ENCODE measurements at places on chromosomes 1 and 21. TPM values are rescaled to one million over a fixed set of nuclear protein-coding genes. Genes with fewer than 3 reads are reported as not detected.
A peak's percentile ranks its signal among the peaks of the same experiment; 100 is the strongest.

- no peak overlapping the region for H3K27ac ChIP-seq
- H3K27me3 ChIP-seq = no peaks in the 10 kb centered on the region
- DNase-seq = no peak
- H3K4me1 ChIP-seq = no peaks in the 10 kb centered on the region
- peaks cover 6% of the 10 kb centered on the region for H3K36me3 ChIP-seq
These were observed 11.2 kb downstream of the DYRK3 start for GRCh38 chr1:206646504-206646903.

Gene OR2AK2
- total RNA-seq = not detected

GRCh38 chr1:15937146-15937545, 38.8 kb downstream of the ZBTB17 start:
- H3K4me1 ChIP-seq = peaks cover 7% of the 10 kb centered on the region
- H3K27ac ChIP-seq = peak overlapping the region; percentile 0
- DNase-seq = no peak
- no peak overlapping the region for H3K4me3 ChIP-seq
- H3K36me3 ChIP-seq = peaks cover 27% of the 10 kb centered on the region

GRCh38 chr1:234656944-234657654, 47.1 kb upstream of the IRF2BP2 start:
- H3K36me3 ChIP-seq = no peaks in the 10 kb centered on the region
- H3K27me3 ChIP-seq = no peaks in the 10 kb centered on the region

DNA sequence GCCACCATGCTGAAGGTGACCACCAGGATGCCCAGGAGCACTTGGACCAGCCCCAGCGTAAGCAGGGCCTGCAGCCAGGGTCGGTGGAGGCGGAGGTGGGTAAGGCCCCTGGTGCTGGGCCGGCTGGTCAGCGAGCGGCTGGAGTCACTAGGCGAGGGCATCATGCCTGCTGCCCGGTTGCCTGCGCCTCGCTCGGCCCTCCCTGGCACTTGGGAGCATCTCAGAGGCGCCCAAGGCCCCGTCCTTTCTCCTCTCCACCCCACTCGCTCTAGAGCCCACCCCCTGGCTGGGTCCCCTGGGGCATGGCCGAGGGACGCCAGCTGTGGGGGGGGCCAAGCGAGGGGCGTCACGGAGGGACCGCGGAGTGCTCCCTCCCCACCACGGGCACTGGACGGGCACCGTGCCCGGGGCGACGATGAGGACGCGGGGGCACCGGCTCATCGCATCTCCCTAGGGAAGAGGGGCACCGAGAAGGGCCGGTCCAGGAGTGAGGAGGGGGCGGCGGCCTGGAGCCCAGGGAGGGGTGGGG, 505 bp downstream of the ENTREP3 start:
- H3K36me3 ChIP-seq = peaks cover 9% of the 10 kb centered on the region
- no peaks in the 10 kb centered on the region for H3K27me3 ChIP-seq
- peaks cover 13% of the 10 kb centered on the region for H3K4me1 ChIP-seq
- DNase-seq = no peak

DNA sequence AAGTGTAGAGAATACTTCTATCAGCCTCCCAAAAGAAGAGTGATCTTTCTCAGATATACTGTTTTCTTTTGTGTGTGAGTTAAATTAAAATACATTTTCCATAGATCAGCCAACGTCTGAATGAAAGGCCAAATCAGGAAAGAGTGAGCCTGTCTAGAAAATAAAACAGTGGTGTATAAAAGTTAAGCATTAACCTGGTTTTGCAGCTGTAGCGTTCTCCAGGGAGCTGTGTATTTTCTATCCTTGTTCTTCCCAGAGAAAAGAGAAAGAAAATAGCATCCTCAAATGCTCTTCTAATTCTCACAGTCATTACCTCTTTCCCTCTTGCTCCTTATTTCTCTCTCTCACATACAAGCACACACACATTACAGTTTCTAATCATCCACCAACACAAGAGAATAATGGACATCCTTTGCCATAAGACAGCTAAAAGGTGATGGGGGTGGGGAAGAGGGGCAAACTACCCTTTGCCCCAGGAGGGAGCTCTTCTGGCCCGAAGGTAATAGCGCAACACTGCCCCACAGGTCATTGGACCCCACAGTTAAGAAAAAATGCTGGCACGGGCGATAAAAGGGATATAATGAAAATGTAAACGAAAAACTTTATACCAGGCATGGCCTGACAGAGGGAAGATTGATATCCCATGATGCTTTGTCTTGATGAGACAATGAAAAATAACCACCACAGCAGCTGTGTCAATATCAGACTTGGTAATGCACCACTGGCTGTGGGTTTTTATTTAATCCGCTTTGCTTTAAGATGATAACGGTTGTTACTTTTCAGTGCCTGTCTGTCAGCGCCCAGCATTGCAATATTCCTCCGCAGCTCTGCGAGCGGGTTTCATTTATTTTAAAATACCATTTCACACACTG, 150.3 kb downstream of the NUF2 start:
- no peaks in the 10 kb centered on the region for H3K4me1 ChIP-seq
- H3K4me3 ChIP-seq = no peak overlapping the region
- H3K36me3 ChIP-seq = no peaks in the 10 kb centered on the region
- no peaks in the 10 kb centered on the region for H3K27me3 ChIP-seq

GRCh38 chr1:75768016-75768415, 18.0 kb upstream of the RABGGTB start:
- DNase-seq = peak; percentile 54
- no peak overlapping the region for H3K4me3 ChIP-seq
- no peaks in the 10 kb centered on the region for H3K27me3 ChIP-seq
- H3K27ac ChIP-seq = no peak overlapping the region
- H3K4me1 ChIP-seq = no peaks in the 10 kb centered on the region

Gene SMCP
- 0.17 TPM for total RNA-seq

Data from fibroblast of lung (primary cell).